ENCODE measurements at places on chromosomes 3 and 15. TPM values are rescaled to one million over a fixed set of nuclear protein-coding genes. Genes with fewer than 3 reads are reported as not detected.

Gene CCNL1
- 125 TPM for total RNA-seq

DNA sequence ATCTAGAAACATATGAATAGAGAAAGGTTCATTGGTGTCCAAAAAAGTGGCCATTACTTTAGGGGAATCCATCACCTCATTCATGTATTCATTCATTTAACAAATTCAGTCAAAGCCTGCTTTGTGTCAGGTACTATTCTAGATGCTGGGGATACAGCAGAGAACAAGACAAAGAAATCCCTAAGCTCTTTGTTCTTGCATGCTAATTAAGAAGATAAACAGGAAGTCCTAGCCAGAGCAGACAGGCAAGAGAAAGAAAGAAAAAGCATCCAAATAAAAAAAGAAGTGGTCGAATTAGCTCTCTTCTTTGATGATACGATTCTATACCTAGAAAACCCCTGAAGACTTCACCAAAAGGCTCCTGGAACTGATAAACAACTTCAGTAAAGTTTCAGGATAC, 12.4 kb upstream of the ZMAT3 start:
- no peak for DNase-seq

DNA sequence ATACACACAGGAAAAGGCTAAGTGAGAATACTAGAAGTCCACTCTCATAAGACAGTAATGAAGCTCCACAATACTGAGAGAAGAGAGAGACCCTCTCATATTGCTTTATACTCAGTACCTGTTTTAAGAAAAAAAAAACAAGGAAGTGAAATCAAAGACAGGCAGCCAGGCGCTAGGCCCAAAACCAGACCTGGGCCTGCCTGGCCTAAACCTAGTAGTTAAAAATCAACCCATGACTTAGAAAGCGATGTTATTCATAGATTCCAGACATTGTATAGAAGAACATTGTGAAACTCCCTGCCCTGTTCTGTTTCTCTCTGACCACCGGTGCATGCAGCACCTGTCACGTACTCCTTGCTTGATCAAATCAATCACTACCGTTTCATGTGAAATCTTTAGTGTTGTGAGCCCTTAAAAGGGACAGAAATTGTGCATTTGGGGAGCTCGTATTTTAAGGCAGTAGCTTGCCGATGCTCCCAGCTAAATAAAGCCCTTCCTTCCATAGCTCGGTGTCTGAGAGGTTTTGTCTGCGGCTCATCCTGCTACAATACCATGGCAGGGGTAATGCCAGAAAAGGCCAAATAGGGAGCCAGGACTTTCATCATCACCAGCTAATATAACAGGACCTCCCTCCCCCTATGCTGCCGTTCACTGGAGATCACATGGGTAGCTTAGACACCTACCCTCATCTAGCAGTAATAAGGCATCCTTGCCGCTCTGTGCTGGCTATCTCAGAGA, 1294.1 kb downstream of the NSUN3 start:
- DNase-seq = no peak

DNA sequence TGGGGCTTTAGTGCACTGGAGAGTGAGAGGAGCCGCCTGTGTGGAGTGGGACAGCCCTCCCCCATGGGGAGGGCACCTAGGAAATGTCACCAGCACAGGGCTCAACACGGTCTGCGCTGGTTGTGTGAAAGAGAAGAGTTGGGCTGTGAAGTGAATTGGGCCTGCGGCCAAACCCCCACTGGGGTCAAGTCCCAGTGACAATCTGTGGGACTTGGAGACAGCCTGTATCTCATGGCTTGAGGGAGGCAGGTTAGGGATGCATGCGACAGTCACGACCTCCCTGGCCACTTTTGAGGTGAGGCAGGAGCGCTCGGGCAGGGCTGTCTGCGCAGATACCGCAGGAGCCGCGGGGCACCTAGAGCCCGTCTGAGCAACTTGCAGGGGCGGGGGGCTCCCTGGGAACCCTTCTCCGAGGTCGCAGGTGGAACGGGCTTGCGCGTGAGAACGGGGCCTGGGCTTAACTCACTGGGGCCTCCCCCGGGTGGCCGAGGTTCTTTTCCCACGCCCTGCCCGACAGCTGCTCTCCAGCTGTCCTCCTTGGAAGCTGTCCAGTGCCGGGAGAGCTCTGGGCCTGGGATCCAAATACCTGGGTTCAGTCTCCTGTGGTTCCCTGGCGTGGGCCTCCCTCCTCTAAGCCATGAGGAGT, 77.4 kb downstream of the SNRK start:
- DNase-seq = no peak

Gene RTP4
- 0.78 TPM for total RNA-seq

Gene RARRES1
- 1.3 TPM for total RNA-seq

GRCh38 chr15:68059630-68060029, 5.5 kb downstream of the PIAS1 start:
- DNase-seq = no peak

DNA sequence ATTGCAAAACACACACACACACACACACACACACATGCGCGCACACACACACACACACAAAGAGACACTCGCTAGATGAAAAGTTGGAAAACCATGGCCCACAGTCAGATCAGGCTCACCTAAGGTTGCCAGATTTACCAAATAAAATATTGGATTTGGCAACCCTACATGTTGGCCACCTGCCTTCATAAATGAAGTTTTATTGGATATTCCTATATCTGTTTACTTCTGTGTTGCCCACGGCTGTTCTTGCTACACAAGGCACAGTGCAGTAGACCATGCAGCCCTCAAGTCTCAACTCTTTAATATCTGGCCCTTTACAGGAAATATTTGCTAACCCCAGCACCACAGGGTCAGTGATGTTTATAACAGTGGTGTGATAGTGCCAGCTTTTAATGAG, 445.0 kb upstream of the PROK2 start:
- DNase-seq = no peak

GRCh38 chr15:49301562-49301961, 121.5 kb upstream of the FGF7 start:
- no peak for DNase-seq

DNA sequence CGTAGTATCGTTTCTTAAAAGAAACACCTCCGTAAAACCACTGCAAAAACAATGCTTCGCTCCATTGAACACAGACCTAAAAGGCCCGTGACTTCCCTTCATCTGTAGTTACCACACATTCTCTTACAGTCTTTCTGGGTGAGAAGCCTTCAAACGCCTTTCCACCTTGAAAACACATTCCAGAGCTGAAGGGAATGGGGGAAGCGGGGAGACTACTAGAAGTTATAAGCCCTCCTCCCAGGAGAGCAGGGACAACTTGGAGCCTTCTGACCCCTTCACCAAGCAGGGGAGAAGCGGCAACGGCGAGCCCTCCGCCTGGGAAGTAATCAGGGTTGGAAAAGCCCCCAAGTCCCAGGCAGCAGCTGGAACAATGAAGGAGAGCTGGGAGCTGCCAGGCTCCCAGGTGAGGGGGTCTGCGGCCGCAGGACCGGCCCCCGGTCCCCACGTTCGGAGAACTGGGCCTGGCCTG, 461 bp downstream of the SECISBP2L start:
- no peak for DNase-seq

Gene RETNLB
- total RNA-seq = not detected

Measured in glomerular endothelial cell (primary cell).